ENCODE measurements at places on chromosomes 13 and 19. TPM values are rescaled to one million over a fixed set of nuclear protein-coding genes. Genes with fewer than 3 reads are reported as not detected.

The GRK1 gene
- 0.04 TPM for polyA plus RNA-seq

The EFNB2 gene
- 4.4 TPM for polyA plus RNA-seq

The MBD3L5 gene
- polyA plus RNA-seq: not detected

The GPX4 gene
- 290 TPM for polyA plus RNA-seq

The VSTM1 gene
- polyA plus RNA-seq: not detected

The NKPD1 gene
- 0.19 TPM for polyA plus RNA-seq

The ZSCAN4 gene
- not detected for polyA plus RNA-seq

The IRS2 gene
- polyA plus RNA-seq: 2.8 TPM

GRCh38 chr19:45791744-45792469 lies 738 bp downstream of the DMWD start:
- peak overlapping the region; percentile 66 for H3K4me3 ChIP-seq
- no peaks in the 10 kb centered on the region for H3K27me3 ChIP-seq
- DNase-seq: no peak
- H3K27ac ChIP-seq: no peak overlapping the region
- H3K4me1 ChIP-seq: peaks cover 9% of the 10 kb centered on the region

GRCh38 chr13:79549355-79550106 lies 68.6 kb downstream of the NDFIP2 start:
- no peak overlapping the region for H3K4me3 ChIP-seq
- H3K36me3 ChIP-seq: no peaks in the 10 kb centered on the region
- H3K27me3 ChIP-seq: no peaks in the 10 kb centered on the region

DNA sequence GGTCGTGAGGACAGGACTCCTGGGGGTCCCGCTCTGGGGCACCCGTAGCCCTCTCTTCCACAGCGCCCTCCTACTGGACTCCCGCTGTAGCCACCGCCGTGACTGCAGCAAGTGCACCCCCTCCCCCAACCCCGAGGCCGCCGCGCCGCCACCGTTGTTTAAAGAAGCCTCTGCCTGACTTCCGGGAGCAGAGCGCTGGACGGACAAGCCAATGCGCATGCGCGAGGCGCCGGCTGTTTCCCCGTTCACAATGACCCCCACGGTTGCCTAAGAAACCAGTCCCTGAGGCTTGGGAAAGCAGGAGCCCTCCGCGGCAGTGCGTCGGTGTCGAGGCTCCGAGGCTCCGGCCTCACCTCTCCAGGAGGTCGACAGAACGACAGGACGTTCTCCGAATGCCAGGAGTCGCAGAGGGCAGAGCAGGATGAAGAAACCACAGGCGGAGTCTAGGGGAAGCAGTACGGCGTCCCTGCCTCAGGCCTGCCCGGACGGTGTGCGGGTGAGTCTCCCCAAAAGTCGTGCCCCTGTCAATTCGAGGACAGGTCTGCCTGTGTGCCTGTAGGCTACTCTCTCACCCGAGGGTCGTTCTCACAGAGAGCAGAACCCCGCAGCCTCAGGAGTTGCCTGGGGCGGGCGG lies 70.5 kb upstream of the ZNF420 start:
- H3K27me3 ChIP-seq: no peaks in the 10 kb centered on the region
- H3K36me3 ChIP-seq: no peaks in the 10 kb centered on the region
- peak overlapping the region; percentile 29 for H3K4me3 ChIP-seq
- H3K27ac ChIP-seq: no peak overlapping the region
- peak; percentile 49 for DNase-seq
- H3K4me1 ChIP-seq: no peaks in the 10 kb centered on the region

DNA sequence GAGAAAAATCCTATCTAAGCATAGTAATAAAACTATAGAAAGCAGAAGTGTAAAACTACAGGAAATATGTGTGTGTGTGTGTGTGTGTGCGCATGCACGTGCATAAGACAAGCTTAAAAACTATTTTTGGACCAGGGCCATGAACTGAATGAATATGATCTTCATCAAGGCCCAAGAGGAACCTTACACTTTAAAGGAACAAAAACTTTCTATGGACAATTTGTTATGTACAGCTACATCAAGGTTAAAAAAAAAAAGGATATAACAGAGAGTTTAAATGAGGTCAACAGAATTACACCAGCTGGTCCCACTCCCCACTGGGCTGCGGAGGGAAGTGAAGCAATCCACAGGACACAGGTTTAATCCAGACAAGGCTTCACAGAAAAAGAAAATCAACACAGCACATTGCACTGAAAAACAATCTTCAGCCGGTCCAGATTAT lies 151.1 kb downstream of the LHFPL6 start:
- no peak overlapping the region for H3K4me3 ChIP-seq
- no peaks in the 10 kb centered on the region for H3K27me3 ChIP-seq
- DNase-seq: peak; percentile 22
- H3K36me3 ChIP-seq: no peaks in the 10 kb centered on the region
- H3K27ac ChIP-seq: no peak overlapping the region

- H3K27ac ChIP-seq: peak overlapping the region; percentile 75
- peak; percentile 41 for DNase-seq
- no peak overlapping the region for H3K4me3 ChIP-seq
- no peaks in the 10 kb centered on the region for H3K36me3 ChIP-seq
- H3K4me1 ChIP-seq: peaks cover 20% of the 10 kb centered on the region
- no peaks in the 10 kb centered on the region for H3K27me3 ChIP-seq
Measured at GRCh38 chr19:49554701-49555181, 25.6 kb downstream of the NOSIP start.

DNA sequence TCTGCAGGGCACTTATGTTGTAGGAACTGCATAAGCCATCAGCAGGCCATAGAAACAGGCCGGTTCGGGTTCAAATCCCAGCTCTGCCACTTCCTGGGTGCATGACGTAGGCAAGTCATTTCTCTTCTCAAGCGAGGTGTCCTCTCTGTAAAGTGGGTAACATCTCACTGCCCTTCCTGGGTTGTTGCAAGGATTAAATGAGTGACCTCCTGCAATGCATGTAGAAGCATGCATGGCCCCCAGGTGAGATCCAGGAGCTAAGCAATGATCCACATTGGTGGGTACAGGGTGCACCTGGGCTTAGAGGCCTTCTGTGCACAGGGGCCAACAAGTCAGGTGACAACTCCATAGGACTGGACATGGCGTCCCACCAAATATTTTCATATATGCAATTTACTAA lies 13.8 kb downstream of the PHLDB3 start:
- no peaks in the 10 kb centered on the region for H3K27me3 ChIP-seq
- H3K4me1 ChIP-seq: no peaks in the 10 kb centered on the region
- no peak for DNase-seq
- no peaks in the 10 kb centered on the region for H3K36me3 ChIP-seq
- no peak overlapping the region for H3K4me3 ChIP-seq

- H3K27me3 ChIP-seq: no peaks in the 10 kb centered on the region
- peak within 1 kb of the TSS; percentile 97 for H3K27ac ChIP-seq
- peak within 1 kb of the TSS; percentile 56 for H3K4me3 ChIP-seq
- peak; percentile 98 for DNase-seq
- peaks cover 11% of the 10 kb centered on the region for H3K36me3 ChIP-seq
Measured at GRCh38 chr19:47274071-47274890, at the start of gene INAFM1. INAFM1 (plus strand) TSS chr19:47274885; CDS start chr19:47274920, 35 bp downstream.

DNA sequence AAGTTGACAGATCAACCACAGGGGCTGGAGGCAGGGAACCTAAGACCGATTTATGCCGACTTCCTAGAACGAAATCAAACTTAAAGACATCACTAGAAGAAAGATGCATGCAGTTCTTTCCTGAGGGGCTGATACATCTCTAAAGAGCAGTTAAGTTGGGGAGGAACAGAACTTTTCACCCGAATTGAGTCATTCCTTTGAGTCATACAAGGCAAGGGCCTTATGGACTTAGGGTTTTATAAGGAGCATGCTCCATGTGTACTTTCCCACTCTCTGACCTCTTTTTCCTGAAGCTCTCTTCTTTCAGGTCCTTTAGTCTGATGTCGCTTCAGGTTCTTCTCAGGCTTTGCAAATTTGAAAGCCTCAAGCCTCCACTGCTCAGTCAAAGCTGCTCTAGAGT lies 7.9 kb upstream of the FBXL3 start:
- no peaks in the 10 kb centered on the region for H3K36me3 ChIP-seq
- no peak overlapping the region for H3K4me3 ChIP-seq
- H3K27me3 ChIP-seq: no peaks in the 10 kb centered on the region
- no peak overlapping the region for H3K27ac ChIP-seq
- H3K4me1 ChIP-seq: no peaks in the 10 kb centered on the region

GRCh38 chr13:22655106-22655852 lies 525.5 kb upstream of the SGCG start:
- H3K27ac ChIP-seq: no peak overlapping the region
- no peaks in the 10 kb centered on the region for H3K36me3 ChIP-seq
- DNase-seq: no peak
- H3K4me1 ChIP-seq: no peaks in the 10 kb centered on the region
- H3K27me3 ChIP-seq: no peaks in the 10 kb centered on the region

DNA sequence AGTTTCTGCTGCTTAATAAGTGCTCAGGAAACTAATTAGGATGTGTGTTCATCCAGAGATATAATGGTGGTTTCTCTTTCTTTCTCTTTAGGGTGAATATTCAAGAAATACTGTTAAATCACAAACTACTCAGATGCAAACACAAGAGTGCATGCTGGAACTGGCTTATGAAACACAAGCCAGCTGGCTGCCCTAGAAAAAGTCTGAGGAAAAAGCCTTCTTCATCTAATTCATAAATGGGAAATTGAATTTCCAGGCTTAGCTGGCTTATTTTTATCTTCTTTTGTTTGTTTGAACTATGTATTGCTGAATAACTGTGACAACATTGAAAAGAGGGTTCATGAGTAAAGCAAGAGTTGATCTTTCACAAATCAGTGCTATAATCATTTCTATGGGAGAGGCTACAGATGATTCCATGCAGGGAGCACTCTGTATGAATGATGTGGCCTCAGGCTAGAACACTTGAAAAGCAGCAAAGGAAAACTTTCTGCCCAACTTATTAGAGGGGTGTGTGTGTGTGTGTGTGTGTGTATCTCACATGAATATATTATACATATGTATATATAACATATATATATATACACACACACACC lies 69.8 kb upstream of the SCEL start:
- H3K4me1 ChIP-seq: no peaks in the 10 kb centered on the region
- DNase-seq: no peak
- no peak overlapping the region for H3K4me3 ChIP-seq
- H3K27me3 ChIP-seq: no peaks in the 10 kb centered on the region
- H3K36me3 ChIP-seq: no peaks in the 10 kb centered on the region

- no peak for DNase-seq
- H3K4me1 ChIP-seq: peaks cover 39% of the 10 kb centered on the region
- H3K4me3 ChIP-seq: peak overlapping the region; percentile 34
- no peaks in the 10 kb centered on the region for H3K27me3 ChIP-seq
Measured at GRCh38 chr13:113968463-113969310, 5.2 kb downstream of the C13orf46 start.

- no peak for DNase-seq
- no peaks in the 10 kb centered on the region for H3K4me1 ChIP-seq
- H3K27ac ChIP-seq: no peak overlapping the region
- H3K27me3 ChIP-seq: no peaks in the 10 kb centered on the region
Measured at GRCh38 chr13:36028359-36029025, 102.7 kb downstream of the DCLK1 start.

DNA sequence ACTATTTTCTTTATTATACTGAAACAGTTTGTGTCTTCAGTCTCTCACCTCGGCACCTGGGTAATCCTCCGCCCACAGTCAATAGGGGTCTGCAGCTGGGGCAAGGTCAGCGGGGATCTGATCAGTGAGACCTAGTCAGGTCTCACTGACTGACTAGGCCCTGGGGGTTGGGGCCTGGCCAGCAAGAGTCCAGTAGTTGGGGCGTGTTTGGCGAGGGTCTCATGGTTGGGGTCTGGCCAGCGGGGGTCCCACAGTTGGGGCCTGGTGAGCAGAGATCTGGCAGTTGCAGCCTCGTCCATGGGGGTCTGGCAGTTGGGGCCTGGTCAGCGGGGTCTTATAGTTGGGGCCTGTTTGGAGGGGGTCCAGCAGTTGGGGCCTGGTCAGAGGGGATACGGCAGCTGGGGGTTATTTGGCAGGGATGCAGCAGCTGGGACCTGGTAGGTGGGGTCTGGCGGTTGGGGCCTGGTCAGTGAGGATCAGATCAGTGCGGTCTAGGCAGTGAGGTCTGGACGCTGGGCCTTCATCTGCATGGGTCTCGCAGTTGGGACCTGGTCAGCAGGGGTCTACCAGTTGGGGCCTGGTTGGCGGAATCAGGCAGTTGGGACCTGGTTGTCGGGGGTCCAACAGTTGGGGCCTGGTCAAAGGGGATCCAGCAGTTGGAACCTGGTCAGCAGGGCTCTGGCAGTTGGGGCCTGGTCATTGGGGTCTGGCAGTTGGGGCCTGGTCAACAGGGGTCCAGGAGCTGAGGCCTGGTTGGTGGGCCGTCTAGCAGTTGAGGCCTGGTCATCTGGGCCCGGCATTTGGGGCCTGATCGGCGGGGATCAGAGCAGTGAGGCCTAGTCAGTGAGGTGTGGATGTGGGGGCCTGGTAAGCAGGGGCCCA lies 61.1 kb upstream of the TPM4 start:
- no peak for DNase-seq
- no peaks in the 10 kb centered on the region for H3K27me3 ChIP-seq
- H3K27ac ChIP-seq: no peak overlapping the region
- no peaks in the 10 kb centered on the region for H3K4me1 ChIP-seq
- H3K4me3 ChIP-seq: no peak overlapping the region
- H3K36me3 ChIP-seq: no peaks in the 10 kb centered on the region

- H3K4me3 ChIP-seq: no peak overlapping the region
- no peak for DNase-seq
- no peaks in the 10 kb centered on the region for H3K36me3 ChIP-seq
- no peak overlapping the region for H3K27ac ChIP-seq
- no peaks in the 10 kb centered on the region for H3K27me3 ChIP-seq
Measured at GRCh38 chr13:50706505-50706904, 137.0 kb downstream of the DLEU7 start.

DNA sequence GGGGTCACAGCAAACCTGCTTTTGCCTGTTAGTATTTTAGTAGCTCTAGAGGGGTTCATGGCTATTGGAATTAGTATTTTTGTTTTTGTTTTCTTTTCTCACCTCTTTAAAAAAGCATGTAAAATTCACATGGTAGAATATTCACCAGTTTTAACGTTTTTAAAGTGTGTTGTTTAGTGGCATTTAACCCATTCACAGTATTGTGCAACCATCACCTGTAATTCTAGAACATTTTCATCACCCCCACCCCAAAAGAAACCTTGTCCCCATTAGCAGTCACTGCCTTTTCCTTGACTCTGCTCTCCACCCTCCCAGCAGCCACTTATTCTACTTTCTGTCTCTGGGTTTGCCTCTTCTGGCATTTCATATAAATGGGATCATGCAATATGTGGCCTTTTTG lies 39.8 kb downstream of the GATAD2A start:
- H3K36me3 ChIP-seq: no peaks in the 10 kb centered on the region
- no peaks in the 10 kb centered on the region for H3K27me3 ChIP-seq
- H3K4me1 ChIP-seq: peaks cover 3% of the 10 kb centered on the region
- H3K4me3 ChIP-seq: no peak overlapping the region

DNA sequence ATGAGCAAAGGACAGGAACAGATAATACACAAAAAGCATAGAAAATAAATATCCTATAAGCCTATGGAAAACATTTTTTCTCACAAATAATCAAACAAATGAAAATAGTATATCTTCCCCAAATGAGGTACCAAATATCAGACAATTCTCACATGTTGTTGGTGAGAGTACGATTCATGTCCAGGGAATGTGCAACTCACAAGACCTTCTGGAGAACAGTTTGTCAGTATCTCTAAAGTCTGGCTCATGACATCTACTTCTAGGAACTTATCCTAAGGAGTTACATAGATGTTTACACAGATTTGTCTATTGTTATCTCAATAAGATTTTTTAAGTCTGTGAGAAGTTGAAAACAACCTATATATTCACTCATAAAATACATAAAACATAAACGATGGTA lies 80.3 kb upstream of the ARHGEF7 start:
- no peak overlapping the region for H3K27ac ChIP-seq
- H3K27me3 ChIP-seq: no peaks in the 10 kb centered on the region
- no peaks in the 10 kb centered on the region for H3K36me3 ChIP-seq
- no peak overlapping the region for H3K4me3 ChIP-seq
- DNase-seq: no peak
- no peaks in the 10 kb centered on the region for H3K4me1 ChIP-seq

GRCh38 chr19:48487948-48488347 lies 18.8 kb downstream of the CYTH2 start:
- H3K36me3 ChIP-seq: no peaks in the 10 kb centered on the region
- peak; percentile 72 for DNase-seq
- H3K27me3 ChIP-seq: no peaks in the 10 kb centered on the region
- H3K27ac ChIP-seq: peak overlapping the region; percentile 26
- peaks cover 3% of the 10 kb centered on the region for H3K4me1 ChIP-seq
- no peak overlapping the region for H3K4me3 ChIP-seq

Measured in pancreas (tissue), 10 donors.